ENCODE measurements at places on chromosomes 13 and 19.

GRCh38 chr13:31775686-31776085 lies 36.4 kb downstream of the RXFP2 start:
- DNase-seq = no peak

DNA sequence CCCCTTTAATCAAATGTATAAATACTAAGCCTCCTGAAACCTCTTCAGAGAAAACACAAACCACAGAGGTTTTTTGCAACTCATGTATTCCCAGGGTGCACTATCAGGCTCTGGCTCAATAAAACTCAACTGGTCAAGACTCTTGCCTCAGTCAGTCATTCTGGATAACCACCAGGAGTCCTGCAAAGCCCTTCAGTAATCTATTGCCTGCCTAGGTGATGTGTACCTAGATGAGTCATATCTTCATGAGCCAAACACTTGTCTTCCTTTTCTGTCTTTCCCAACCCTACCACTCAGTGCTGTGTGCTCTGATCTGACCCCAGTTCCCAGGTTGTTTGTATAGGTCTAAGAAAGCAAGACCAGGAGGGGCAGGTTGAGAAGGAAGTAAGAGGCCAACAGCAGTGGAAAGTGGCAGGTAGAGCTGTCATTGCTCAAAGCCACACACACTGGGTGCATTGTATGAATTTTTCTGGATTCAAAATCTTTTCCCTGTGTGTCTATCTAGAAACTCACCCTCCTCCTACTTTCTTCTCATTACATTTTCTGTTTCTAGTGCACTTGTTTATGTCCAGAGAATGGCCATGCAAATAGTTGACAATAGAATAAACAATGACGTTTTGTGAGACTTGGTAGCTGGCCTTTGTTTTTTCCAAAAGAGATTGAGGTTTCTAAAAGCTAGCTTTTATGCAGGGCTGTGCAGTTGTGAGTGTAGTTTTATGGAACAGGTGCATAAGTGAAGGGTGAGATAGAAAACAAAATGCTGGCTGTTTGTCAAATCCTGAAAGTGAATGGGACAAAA lies 48.1 kb downstream of the PSG1 start:
- no peak for DNase-seq

DNA sequence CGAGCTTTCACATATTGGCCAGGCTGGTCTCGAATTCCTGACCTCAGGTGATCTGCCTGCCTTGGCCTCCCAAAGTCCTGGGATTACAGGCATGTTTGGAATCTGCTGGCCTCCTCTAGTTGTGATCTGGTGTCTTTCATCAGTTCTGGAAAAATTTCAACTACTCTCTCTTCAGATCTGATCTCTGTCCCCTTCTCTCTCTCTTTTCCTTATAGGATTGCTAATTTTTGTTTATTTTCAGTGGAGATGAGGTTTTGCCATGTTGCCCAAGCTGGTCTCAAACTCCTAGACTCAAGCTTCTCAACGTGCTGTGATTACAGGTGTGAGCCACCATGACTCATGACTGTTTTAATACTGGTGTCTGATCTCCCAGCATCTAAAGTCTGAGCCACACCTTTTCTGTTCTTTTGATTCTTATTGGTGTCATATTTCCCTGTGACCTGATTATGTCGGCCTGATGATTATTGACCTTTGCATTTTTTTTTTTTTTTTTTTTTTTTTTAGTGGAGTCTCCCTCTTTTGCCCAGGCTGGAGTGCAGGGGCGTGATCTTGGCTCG lies 10.4 kb upstream of the NANOS2 start:
- no peak for DNase-seq

- no peak for DNase-seq
Measured at GRCh38 chr13:112692586-112692985, 2.7 kb downstream of the ATP11A start.

DNA sequence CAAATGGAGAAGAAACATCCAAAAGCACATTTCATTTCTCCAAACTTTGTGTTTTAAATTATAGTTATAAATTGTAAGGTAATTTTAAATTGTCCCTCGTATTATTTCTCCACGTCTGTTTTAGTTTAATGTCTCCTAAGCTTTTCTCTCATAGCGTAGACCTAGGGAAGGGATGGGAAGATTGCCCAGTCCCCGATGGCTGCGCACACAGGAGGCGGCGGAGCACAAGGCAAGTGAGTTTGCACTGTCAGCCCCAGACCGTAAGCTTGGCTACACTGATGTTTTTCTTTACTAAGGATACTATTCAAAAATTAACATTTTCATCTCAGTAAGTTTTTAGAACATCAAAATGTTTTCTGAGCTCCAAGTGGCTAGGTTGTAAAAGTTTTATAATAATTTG lies 72.3 kb downstream of the GPR12 start:
- DNase-seq = no peak

GRCh38 chr19:47623151-47623920 lies 14.4 kb downstream of the BICRA start:
- no peak for DNase-seq

DNA sequence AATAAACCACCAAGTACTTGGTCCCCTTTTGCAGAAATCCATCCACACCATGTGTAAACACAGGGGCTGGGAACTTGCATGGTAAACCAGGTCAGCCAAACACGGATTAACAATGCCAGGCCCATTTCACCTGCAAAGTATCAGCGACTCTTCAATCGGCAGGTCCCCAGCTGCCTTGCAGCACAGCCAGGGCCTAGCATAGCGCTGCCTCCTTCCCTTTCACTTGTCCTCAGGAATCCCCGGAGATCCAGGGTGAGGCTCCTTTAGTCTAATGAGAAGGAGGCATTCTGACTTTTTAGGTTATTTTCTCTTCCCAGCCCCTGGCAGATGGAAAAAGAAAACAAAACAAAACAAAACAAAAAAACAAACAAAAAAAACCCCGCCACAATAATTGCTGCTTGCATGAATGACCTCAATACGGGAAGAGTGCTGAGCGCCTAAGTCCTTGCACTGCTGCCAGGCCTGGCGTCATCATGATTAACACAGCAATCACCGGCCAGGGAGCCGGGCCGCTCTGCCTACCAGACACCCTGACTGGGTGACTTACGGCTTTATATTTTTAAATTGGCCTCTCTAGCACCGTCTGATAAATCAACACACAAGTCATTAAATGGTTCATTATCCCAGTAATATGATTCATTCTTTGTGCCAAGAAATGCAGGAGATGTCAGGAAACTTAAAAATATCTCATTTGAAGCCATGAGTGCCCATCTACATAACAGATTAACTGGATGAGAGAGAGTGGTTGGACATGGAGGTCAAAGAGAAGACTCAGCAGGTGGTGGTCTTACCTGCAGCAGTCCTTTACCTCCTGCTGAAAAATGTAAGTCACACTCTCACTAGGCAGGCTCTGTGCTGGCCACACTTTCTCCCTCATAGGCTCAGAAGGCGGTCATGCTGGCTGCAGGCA lies 692.7 kb downstream of the UQCRFS1 start:
- no peak for DNase-seq

GRCh38 chr19:17841810-17842662 lies 5.7 kb downstream of the JAK3 start:
- peak; percentile 54 for DNase-seq

GRCh38 chr13:42040730-42041010 lies 7.8 kb upstream of the DGKH start:
- DNase-seq = no peak

DNA sequence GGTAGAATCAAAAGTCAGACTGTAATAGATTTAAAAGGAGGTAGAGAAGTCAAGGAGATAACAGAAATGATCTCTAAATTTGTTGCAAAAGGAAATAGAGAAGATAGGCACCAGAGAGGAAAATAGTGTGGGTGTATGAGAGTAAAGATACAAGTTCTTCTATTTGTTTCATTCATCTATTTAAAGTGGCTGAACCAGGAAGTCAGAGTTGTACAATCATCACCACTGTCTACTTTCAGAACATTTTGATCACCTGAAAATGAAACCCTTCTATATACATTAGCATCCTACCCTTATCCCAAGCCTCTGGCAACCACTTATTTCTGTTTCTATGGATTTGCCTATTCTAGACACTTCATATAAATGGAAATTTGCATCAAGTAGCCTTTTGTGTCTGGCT lies 36.7 kb downstream of the INTS6 start:
- no peak for DNase-seq

DNA sequence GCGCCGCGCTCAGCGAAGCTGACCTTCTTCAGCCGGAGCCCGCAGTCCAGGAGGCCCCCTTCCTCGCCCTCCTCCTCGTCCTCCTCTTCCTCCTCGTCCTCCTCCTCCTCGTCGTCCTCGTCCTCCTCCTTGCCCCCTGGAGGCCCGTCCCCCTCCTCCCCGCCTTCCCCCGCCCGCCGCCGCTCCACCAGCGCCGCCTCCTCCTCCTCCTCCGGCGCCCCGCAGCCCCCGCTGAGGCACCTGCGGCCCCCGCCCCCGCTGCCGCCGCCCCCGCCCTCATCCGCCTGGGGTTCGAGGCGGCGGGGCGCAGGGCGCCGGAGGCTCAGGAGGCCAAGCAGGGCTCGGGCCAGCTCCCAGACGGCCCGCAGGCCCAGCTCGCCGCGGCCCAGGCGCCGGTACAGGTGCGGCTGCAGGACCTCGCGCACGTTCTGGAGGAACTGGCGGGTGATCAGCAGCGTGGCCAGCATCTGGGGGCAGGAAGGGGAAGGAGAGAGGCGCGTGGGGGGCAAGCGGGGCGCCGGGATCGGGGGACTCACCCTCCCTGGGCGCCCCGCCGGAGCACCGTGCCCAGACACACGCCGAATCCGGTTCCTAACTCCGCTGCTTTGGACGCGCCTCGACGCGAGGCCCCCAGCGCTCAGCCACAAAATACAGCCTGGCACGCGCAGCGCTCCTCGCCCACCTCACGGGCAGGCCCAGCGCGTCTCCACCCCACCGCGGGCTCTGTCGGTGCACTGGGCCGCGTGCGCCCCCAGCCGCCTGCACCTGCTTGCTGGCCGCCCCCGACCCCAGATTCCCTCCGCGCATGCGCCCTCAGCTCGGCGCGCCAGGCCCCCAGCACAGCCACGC lies 5.9 kb downstream of the ANO8 start:
- DNase-seq = no peak

DNA sequence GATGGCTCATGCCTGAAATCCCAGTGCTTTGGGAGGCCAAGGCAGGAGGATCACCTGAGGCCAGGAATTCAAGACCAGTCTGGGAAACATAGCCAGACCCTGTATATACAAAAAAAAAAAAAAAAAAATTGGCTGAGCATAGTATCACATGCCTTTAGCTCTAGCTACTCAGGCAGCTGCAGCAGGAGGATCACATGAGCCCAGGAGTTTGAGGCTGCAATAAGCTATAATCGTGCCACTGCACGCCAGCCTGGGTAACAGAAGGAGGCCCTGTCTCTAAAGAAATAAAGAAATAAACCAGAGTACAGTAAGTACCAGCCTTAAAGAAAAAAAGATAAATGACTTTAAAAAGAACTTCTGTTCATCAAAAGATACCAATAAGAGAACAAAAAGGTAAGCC lies 52.9 kb downstream of the FAM124A start:
- DNase-seq = no peak

GRCh38 chr19:19420570-19421298 lies 15.3 kb downstream of the GATAD2A start:
- no peak for DNase-seq

DNA sequence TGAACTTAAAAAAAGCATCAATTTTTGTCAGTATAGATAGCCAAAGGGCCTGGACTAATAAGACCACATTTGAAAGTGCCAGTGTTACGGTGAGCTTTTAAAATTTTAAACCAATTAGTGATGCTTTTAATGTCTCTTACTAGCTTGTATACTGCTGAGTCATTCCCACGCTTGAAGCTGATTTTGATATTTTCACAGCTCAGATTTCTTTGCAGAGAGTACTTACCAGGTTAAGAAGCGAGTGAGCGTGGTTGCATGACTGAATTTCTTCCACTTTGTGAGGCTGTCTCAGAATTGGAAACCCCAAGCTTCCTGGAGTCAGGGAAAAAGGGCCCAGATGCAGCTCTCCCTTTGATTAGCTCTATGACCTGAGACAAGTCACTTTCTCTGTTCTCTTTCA lies 74.5 kb upstream of the NBEA start:
- no peak for DNase-seq

DNA sequence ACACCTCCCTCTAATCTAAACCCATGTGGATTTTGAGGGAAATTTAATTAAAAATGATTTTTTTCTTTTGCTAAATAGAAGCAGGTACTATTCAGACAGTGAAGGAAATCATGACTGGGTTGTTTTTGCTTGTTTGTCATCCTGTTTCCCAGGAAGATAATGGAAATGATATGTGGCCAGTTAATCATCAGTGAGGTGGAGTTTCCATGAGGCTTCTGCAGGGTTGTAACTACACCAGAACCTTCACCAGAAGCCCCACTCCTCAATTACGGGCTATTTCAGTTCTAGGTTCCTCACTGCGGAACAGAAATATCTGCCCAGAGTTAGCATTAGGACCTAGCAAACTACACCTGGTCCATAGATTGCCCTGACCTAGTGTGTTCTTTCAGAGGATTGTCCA lies 394.0 kb downstream of the DLEU7 start:
- no peak for DNase-seq

GRCh38 chr19:16571822-16572331 lies 338 bp downstream of the SLC35E1 start:
- DNase-seq = peak; percentile 71

DNA sequence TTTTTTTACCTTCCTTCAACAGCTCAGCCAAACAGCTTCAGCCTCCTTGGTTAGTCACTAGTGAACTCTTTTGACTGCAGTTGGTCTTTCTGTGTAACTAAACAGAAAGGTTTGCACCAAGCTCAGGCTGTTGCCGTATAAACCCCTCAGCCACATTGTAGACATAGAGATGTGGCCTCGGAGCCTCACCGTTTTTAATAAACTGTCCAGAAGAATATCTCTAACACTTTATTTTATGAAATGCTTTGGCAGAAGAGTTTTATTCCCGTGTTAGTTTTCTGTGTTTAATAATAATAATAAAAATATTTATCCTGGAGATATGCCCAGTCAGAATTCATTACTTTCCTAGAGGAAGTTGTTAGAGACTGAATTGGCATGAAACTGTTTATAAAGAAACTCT lies 171.7 kb upstream of the MAB21L1 start:
- no peak for DNase-seq

- DNase-seq = no peak
Measured at GRCh38 chr13:27770809-27771208, 21.5 kb upstream of the GSX1 start.

- no peak for DNase-seq
Measured at GRCh38 chr19:52679598-52679997, 41.4 kb upstream of the ZNF83 start.

GRCh38 chr13:38518328-38518727 lies 168.5 kb upstream of the FREM2 start:
- no peak for DNase-seq

- no peak for DNase-seq
Measured at GRCh38 chr13:28489524-28489931, 5.4 kb downstream of the FLT1 start.

DNA sequence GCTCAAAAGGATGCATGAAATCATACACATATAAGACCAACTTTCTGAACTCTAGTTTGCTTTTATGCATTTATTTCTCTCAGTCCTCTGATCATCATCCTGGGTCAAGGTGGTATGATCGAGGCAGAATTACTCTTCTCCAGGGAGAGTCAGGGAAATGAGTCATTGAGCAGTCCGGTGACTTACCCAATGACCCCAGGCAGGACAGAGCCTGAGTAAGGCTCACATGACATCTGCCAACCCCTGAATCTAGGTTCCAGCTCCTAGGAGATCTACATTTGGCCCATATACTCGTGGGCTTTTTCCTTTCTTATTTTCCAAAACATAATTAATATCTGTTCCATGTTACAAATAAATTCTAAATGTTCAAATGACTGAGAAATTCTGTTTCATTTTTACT lies 502.3 kb downstream of the FOXO1 start:
- DNase-seq = no peak
